ENCODE measurements at places on chromosomes 7 and 10.
A peak's percentile ranks its signal among the peaks of the same experiment; 100 is the strongest.

- DNase-seq, result no peak
Measured at GRCh38 chr7:155285833-155286232, 11.8 kb upstream of the INSIG1 start.

DNA sequence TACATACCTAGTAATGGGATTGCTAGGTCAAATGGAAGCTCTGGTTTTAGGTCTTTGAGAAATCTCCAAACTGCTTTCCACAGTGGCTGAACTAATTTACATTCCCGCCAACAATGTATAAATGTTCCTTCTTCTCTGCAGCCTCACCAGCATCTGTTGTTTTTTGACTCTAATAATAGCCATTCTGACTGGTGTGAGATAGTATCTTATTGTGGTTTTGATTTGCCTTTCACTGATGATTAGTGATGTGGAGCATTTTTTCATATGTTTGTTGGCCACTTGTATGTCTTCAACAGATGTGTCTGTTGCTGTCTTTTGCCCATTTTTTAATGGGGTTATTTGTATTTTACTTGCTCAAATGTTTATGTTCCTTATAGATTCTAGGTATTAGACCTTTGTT, 675.5 kb downstream of the SUGCT start:
- DNase-seq, result peak; percentile 43

DNA sequence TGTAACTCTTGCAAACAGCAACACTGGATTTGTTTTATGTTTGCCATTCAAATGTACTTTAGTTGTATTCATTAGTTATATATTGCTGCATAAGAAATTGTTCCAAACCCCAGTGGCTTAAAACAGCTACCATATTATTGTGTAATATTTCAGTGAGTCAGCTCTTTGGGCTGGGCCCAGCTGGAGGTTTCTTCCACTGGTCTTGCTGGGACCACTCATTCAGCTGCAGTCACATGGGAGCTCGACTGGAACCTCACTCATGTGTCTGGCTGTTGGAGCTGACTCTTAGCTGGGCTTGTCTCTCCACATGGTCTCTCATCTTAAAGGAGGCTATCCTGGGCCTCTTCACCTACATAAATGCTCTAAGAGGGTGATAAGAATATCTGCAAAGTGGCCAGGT, 23.2 kb upstream of the PIP4K2A start:
- DNase-seq, result no peak

GRCh38 chr10:113045147-113046055, 95.4 kb downstream of the TCF7L2 start:
- peak; percentile 83 for DNase-seq

GRCh38 chr7:142353147-142354060, 95.5 kb upstream of the PRSS58 start:
- DNase-seq, result no peak

DNA sequence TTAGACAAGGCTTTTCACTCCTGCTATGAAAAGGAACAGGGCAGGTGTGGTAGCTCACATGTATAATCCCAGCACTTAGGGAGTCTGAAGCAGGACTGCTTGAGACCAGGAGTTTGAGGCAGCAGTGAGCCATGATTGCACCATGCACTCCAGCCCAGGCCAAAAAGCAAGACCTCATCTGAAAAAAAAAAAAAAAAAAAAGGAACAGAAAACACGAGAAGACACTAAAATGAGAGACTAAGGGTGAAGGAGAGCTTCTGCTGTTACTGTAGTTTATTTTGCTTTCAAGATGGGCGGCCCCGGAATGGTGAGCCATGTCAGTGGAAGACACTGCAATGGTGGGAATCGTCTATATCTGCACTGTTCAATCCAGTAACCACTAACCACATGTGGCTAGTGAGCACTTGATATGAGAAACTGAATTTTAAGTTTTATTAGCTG, 9.9 kb downstream of the PIP4K2A start:
- DNase-seq, result no peak

- DNase-seq, result no peak
Measured at GRCh38 chr10:30500534-30500933, 66.5 kb downstream of the MAP3K8 start.

DNA sequence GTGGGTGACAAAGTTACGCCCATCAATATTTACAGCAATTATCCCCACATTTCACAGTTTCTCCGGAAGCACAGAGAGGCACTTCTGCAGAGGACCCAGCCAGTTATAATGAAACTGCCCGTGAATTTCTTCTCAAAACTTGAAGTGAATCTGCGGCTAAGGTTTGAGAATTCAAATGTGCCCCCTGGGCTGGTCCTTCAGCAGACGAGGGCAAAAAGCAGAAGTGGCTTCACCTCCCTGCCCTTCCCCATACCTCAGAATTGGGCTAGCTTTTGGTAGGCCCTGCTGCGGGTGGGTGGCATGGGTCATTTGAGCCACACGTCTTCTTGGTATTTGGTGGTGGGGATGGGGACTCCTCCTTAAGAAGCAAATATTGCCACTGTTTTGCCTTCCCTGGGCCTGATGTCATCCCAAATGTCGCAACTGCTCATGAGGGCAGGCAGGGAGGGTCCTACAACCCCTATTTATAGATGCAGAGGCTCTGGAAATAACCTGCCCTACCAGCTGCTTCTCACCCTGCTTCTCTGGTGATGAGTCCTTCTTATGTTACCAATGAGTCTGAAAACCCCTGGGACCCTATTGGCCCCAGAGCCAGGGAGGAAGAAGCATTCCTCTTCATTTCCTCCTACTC, 16.6 kb upstream of the WDFY4 start:
- DNase-seq, result no peak

GRCh38 chr7:44898039-44898438, 12.7 kb upstream of the PURB start:
- no peak for DNase-seq

GRCh38 chr10:58698777-58699356, 186.2 kb downstream of the BICC1 start:
- no peak for DNase-seq

DNA sequence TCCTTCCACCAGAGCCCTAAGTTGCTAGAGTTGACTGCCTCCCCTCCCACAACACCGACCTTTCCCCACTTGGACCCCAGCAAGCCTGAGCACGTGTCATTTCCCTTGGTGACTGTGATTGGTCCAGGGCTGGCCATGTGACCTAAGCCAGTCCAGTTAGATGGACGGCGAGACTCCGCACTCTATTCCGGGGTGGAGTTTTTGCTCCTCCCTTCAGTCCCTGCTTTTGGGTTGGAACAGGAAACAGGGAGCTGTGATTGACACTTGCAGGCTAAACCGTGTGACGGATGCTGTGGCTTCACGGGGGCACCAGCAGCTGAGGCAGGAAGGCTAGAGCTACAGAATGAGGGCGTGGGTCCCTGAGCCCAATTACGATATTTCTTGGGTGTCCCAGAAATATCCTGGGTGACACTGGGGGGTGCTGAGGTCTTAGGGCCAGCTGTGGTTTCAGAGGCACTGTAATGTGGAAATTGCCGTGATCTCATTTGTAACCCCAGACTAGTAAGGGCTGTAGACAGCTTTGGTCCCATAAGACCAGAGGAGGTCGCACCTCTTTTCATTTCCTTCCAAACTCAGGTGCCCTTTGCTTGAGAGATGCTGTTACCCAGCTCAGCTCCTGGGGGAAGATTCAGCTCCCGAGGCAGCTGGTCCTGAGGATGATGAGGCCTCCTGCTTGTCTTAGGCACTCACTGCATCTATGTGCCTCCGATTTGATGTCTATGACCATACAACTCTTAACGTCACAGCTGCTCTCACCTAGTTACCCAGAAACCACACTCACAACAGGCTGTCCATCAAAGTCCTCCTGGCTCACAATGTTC, 102.7 kb upstream of the NPTX2 start:
- no peak for DNase-seq

DNA sequence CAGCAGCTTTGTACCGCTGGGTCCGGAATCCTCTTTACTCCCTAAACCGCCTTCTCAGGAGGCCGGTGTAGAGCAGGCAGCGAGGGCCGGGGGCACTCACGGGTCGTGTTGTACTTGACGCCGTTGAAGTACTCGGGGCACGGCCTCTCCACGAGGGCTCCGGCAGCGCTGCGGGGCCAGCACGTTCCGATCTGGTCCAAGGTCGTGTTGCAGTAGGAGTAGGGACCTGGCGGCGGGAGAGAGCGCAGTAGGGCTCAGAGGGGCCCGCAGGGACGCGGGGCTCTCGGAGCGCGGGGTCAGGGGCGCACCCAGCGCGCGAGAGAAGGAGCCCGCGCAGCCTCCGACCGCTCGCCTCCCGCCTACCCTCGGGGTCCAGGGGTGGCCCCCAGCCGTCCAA, 443 bp downstream of the CRHR2 start:
- DNase-seq, result no peak

DNA sequence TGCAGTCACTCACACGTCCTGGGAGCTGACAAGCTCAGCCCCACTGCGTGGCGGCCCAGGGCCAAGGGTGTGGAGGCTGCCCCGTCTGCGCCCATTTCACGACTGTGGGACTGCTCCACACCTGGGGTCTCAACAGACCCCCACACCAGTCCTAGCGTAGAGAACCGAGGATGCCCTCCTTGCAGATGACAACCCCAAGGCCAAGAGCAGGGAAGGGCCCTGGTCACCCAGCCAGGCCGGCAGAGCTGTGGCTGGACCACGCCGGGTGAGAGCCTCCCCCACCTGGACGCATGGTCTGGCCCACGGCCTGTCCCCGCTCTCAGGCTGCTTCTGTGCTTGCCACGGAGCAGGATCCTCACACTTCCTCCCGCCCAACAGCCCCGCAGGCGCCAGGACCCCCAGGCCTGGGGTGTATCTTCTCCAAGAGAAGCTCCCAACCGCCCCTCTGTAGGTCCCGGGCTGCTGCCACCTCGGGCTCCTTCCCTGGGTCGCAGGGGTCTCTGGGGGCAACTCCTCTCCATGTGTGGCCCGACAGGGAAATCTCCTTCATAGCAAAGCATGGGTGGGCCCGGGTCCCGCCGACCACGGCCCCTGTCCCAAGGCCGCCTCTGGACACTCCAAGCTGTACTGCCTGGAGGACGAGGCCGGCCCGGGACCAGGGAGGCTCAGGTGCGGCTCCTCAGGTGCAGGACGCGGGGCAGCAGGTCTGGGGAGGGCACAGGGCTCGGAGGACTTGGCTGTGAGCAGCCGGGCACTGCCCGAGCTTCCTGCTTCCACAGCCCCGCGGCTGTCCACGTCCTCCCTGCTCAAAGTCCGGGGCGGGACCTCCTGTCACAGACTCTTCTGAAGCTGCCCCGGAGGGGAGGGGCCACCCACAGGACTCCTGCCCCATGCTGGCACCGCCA, 88.8 kb downstream of the FOXL3 start:
- DNase-seq, result no peak

GRCh38 chr10:16923309-16923708, 106.1 kb upstream of the RSU1 start:
- no peak for DNase-seq

DNA sequence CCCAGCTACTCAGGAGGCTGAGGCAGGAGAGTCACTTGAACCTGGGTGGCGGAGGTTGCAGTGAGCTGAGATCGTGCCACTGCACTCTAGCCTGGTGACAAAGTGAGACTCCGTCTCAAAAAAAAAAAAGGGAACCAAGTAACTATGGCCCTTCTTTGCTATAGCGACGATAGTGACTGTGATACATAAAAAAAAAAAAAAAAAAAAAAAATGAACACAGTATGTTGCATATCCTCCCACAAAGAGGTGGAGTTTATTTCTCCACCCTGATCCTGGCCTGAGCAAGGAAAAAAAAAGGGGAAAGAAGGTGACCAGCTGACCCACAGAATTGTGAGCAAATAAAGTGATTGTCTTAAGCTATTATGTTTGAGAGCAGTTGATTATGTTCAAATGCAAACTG, 42.3 kb upstream of the STEAP1B start:
- no peak for DNase-seq

DNA sequence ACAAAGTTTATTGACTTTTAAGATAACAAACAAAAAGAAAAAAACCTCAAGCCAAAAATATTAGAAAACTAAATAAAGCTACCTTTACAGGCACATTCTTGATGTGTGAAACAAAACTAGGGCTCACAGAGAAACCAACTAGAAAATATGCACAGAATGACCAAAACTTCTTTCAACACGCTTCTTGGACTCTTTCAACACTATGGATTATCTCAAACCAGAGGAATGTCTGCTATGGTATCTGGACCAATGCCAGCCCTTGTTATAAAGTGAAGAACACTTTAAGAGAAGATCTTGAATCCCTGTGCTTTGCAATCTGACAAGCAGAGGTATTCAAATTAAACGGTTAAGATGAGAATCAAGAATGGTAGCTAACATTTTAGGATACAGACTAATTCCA, 76.6 kb downstream of the DNAJC1 start:
- peak; percentile 89 for DNase-seq

- no peak for DNase-seq
Measured at GRCh38 chr10:92970301-92971070, 90.1 kb upstream of the CYP26C1 start.

GRCh38 chr7:45174328-45174610, 16.7 kb downstream of the RAMP3 start:
- DNase-seq, result no peak

- DNase-seq, result no peak
Measured at GRCh38 chr10:82245157-82245556, 370.2 kb downstream of the NRG3 start.

DNA sequence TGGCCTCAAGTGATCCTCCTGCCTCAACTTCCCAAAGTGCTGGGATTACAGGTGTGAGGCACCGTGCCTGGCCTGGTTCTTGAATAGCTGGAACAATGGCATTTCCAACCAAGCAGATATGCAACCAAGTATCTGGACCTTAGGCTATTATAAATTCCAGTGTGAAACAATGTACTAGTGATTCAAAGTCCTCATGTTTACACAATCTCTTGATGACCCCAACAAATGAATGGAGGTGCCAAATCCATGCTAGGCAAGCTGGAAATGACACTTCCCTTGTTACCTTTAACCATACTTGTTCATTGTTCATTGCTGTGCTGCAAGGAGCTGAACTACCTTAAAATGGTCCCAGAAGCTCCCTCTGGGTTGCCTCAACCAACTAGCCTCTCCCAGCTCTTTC, 282.2 kb upstream of the KLF14 start:
- no peak for DNase-seq

- peak; percentile 95 for DNase-seq
Measured at GRCh38 chr7:134593530-134594392, 44.9 kb downstream of the AKR1B15 start.

Data from GM04503 (cell line).